Upper lobe of right lung (tissue), 1 donor: ENCODE measurements at places on chromosomes 12 and 14.

- H3K27ac ChIP-seq: peak overlapping the region; percentile 99
- peak overlapping the region; percentile 98 for H3K4me3 ChIP-seq
- peaks cover 42% of the 10 kb centered on the region for H3K4me1 ChIP-seq
- H3K36me3 ChIP-seq: peaks cover 26% of the 10 kb centered on the region
- no peak for DNase-seq
Observed at GRCh38 chr12:48681399-48681709, 684 bp downstream of the KANSL2 start.

DNA sequence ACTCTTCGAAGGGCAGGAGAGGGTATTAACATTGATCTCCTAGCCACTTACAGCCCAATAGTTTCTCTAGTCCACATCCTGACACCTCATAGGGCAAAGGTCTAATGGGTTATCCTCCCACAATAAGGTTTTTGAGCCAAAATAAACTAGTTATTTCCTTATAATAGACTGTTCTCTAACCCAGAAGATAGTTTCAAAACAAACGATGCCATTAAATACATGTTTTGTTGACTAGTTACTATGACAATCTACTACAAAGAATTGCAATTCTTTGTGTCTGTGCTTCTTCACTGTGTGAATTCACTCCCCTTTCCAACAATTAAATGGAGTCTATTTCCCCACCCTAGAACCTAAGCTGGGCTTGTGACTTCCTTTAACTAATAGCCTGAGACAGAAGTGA lies 6.4 kb upstream of the ACTR10 start:
- no peaks in the 10 kb centered on the region for H3K36me3 ChIP-seq
- no peak overlapping the region for H3K4me3 ChIP-seq
- no peaks in the 10 kb centered on the region for H3K27me3 ChIP-seq
- no peaks in the 10 kb centered on the region for H3K4me1 ChIP-seq
- no peak for DNase-seq

GRCh38 chr14:54815016-54815415 lies 87.6 kb downstream of the GCH1 start:
- DNase-seq: no peak
- H3K36me3 ChIP-seq: no peaks in the 10 kb centered on the region
- no peaks in the 10 kb centered on the region for H3K27me3 ChIP-seq
- no peak overlapping the region for H3K4me3 ChIP-seq
- no peaks in the 10 kb centered on the region for H3K4me1 ChIP-seq

DNA sequence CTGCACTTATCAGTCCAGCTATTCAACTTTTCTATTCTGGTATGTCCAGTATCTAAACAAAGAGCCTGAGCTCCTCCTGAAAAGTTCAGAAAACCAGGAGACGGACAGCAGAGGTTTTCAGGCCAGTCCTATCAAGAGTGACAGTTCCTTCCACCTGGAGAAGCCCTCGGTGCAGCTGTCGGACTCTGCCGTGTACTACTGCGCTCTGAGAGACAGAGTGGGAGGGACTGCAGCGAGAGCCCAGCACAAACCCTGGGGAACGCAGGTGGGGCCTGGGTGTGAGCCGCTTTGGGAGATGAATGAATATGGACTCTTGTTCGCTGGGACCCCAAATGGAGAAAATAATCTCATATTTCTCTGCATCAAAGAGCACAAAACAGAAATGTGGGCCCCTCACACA lies 329.8 kb upstream of the OR4E1 start:
- H3K36me3 ChIP-seq: no peaks in the 10 kb centered on the region
- no peaks in the 10 kb centered on the region for H3K27me3 ChIP-seq
- no peaks in the 10 kb centered on the region for H3K4me1 ChIP-seq
- H3K4me3 ChIP-seq: no peak overlapping the region
- DNase-seq: no peak
